ENCODE measurements at places on chromosomes 2 and 18. TPM values are rescaled to one million over a fixed set of nuclear protein-coding genes. Genes with fewer than 3 reads are reported as not detected.

The DNAJC5G gene
- total RNA-seq, result not detected

The DYNAP gene
- not detected for total RNA-seq

The C2orf92 gene
- total RNA-seq, result 2.0 TPM

The RGPD5 gene
- total RNA-seq, result 18.2 TPM

DNA sequence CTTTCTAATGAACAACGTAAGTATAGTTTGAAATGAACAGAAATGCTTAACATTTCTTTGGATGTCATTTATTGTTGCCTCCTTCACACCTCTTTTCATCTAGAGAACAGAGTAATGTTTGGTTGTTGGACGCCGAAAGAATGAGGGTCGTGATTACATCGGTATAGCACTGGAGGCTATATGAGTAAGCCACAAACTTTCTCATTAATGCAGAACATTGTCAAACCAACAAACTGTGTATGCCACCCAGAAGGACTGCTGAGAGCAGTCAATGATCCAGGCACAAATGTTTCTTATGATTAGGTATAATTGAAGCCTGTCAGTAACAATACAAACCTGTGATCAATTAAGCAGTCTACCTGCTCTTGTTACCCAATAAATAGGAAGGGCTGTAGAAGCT lies 1494.7 kb upstream of the NXPH2 start:
- no peak for DNase-seq

DNA sequence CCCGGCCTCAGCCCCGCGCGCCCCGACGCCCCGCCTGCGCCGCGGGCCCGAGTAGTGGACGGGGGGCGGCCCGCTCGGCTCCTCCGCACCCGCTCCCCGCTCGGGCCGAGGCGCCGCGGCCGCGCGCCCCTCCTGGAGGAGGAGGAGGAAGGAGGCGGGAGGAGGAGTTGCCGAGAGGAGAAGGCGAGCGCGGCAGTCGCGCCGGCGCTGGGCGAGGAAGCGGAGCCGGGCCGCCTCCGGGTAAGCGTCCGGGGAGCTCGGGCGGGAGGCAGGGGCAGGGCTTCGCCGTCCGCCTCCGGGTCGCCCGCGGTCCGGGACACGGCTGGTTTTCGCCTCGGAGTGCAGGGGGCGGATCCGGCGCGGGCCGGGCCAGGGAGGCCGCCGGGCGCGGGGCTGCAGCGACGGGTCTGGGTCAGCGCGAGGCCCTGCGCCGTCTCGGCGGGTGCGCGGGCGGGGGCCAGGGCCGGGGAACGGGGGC lies at the start of gene SOCS6:
Gene SOCS6 (plus strand): TSS at position 195 of the 478 bp plus-strand sequence. CDS start 35,624 bp downstream, outside the sequence.
- DNase-seq, result peak; percentile 56

- peak; percentile 57 for DNase-seq
These were observed 17.0 kb upstream of the CYTIP start for GRCh38 chr2:157460897-157461296.

- no peak for DNase-seq
These were observed 75.7 kb downstream of the MBOAT2 start for GRCh38 chr2:8927510-8928455.

- DNase-seq, result peak; percentile 11
These were observed 109.1 kb downstream of the HAUS1 start for GRCh38 chr18:46213295-46213694.

DNA sequence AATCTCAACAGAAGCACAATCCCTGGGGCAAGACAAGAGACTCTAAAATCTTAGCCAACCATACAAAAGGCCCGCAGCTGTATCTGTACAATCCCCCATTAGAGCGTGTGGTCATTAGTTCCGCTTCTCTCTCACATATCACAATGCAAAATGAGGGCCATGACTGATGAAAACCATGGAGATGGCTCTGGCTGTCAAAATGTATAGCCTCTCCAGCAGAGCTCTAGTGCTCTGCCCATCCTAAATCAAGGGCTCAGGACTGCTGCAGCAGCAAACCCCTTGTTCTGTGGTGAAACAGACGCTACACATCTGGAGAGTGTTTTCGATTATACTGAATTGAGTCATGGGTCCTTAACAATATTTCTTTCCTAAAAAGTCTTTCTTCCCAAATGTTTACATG lies 221.0 kb downstream of the PID1 start:
- no peak for DNase-seq

- no peak for DNase-seq
These were observed 67.5 kb downstream of the SPATS2L start for GRCh38 chr2:200373973-200374416.

DNA sequence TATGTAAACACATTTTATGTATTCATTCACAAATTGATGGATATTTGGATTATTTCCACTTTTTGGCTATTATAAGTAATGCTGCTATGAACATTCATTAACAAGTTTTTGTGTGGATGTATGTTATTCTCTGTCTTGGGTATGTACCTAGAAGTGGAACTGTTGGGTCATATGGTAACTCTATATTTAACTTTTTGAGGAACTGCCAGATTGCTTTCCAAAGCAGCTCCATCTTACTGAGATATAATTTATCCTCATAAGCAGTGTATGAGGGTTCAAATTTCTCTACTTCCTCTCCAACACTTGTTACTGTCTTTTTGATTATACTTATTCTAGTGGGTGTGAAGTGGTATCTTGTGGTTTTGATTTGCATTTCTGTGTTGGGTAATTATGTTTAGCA lies 7.1 kb upstream of the EML6 start:
- DNase-seq, result no peak

DNA sequence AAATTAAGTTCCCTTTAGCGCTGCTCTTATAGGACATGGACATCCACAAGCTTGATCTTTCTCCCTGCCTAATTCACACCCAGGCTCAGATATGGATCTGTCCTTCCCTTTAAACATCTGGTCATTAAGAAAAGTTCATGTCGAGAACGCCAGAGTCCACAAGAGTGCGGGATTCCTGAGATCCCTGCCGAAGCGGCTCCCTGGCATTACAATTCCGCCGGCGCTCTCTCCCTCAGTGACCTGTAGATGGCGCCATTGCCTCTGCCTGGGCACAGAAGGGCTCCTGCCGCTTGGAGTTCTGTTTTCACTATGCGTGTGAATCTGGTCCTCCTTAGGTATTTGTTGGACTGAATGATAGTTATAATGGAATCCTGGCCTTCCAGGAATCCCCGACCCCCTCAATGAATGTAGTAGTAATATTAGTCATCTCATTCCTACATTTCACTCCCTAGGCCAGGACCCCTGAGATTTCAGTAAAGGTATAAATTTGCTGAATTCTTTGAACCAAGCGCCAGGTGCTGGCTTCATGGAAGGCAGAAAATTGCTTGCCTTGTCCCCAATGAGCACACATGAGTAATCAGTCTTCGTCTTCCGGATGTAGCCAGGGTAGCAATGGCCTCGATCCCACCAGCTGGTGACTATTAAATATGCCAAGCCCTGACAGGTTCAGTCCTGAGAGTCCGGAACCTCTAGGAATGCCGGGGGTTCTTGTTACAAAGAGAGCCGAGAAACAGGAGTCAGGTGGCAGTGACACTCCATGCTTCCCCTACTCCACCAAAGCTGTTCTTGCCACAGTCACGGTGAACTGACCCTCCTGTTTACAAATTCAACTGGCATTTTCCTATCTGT lies 26.4 kb upstream of the CD207 start:
- DNase-seq, result peak; percentile 77

GRCh38 chr18:46313521-46313920 lies 209.3 kb downstream of the HAUS1 start:
- no peak for DNase-seq

- DNase-seq, result no peak
These were observed 7.9 kb downstream of the PAX3 start for GRCh38 chr2:222290736-222291484.
